Liver (tissue), 10 donors: ENCODE measurements at places on chromosomes 6 and 20.

GRCh38 chr6:2665146-2666070 lies 85.3 kb downstream of the MYLK4 start:
- H3K4me3 ChIP-seq = no peak overlapping the region
- no peaks in the 10 kb centered on the region for H3K36me3 ChIP-seq
- DNase-seq = no peak
- H3K4me1 ChIP-seq = no peaks in the 10 kb centered on the region

DNA sequence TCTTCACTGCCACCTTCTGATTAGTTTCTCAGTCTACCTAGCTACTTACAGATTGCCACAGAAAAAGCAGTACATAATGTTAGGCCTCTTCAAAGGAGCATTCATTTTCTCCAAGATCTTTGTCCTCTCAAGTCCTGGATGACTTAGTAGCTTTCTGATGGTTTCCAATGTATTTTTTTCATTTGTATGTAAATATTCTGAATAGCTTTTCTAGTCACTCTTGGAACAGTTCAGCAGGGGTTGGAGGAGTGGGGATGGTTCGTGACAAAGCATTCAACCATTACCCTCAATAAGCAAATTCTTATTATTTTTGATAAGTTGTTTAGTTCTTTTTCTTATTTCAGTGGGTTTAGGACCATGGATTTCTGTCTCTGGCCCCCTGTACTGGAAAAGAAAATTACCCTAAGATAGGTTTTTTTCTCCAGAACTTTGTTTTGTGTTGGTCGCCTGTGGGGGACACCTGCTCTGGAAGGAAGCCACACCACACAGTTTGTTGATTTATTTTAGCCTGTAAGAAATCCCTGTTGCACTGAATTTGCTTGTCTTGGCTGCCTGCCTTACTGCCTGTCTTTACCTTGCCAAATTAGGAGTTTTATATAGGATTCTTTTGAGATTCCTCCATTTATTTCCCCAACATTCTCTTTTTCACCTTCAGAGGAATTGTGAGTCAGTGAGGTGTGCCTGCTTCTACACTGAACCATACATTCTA lies 247.9 kb downstream of the RFPL4B start:
- H3K27ac ChIP-seq = no peak overlapping the region
- no peak for DNase-seq
- H3K36me3 ChIP-seq = no peaks in the 10 kb centered on the region
- no peak overlapping the region for H3K4me3 ChIP-seq
- H3K27me3 ChIP-seq = no peaks in the 10 kb centered on the region

DNA sequence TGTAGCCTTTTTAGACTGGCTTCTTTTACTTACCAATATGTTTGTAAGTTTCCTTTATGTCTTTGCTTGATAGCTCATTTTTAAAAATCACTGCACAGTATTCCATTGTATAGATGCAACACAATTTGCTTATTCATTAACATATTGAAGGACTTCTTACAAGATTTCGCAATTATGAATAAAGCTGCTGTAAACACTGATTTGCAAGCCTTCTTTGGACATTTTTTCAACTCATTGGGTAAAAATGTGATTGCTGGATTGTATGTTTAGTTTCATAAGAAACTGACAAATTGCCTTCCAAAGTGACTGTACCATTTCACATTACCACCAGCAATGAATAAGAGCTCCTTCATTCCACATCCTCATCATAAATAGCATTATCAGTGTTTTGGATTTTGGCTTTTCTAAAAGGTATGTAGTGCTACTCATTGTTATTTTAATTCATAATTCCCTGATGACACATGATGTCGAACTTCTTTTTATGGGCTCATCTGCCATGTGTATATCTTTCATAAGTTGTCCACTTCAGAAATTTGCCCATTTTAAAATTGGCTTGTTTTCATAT lies 80.7 kb downstream of the TFAP2B start:
- no peak overlapping the region for H3K4me3 ChIP-seq
- no peaks in the 10 kb centered on the region for H3K4me1 ChIP-seq
- DNase-seq = no peak
- H3K36me3 ChIP-seq = no peaks in the 10 kb centered on the region
- H3K27me3 ChIP-seq = no peaks in the 10 kb centered on the region

GRCh38 chr6:75735491-75736186 lies 13.4 kb upstream of the MYO6 start:
- peaks cover 5% of the 10 kb centered on the region for H3K4me1 ChIP-seq
- H3K27ac ChIP-seq = no peak overlapping the region
- H3K36me3 ChIP-seq = no peaks in the 10 kb centered on the region
- H3K27me3 ChIP-seq = no peaks in the 10 kb centered on the region

GRCh38 chr6:9532621-9533557 lies 882.0 kb downstream of the TFAP2A start:
- H3K36me3 ChIP-seq = no peaks in the 10 kb centered on the region
- H3K27me3 ChIP-seq = no peaks in the 10 kb centered on the region
- H3K27ac ChIP-seq = no peak overlapping the region
- H3K4me1 ChIP-seq = no peaks in the 10 kb centered on the region
- H3K4me3 ChIP-seq = no peak overlapping the region

DNA sequence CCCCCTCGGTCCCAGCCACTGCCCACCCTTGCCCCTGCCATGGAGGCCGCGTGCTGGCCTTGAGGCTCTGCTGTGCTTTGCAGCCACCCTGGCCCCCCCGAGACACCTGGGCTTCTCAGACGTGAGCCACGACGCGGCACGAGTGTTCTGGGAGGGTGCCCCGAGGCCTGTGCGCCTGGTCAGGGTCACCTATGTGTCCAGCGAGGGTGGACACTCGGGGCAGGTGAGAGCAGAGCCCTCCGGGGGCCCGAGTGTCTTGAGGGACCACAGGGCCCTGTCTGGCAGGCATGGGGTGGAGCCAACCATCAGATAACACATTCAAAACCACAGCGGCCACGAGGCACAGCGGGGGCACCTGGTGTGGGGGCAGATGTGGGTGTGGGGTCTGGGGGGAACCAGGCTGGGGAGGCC lies 18.9 kb downstream of the COL20A1 start:
- H3K27ac ChIP-seq = no peak overlapping the region
- H3K27me3 ChIP-seq = no peaks in the 10 kb centered on the region
- no peaks in the 10 kb centered on the region for H3K4me1 ChIP-seq
- no peak overlapping the region for H3K4me3 ChIP-seq
- H3K36me3 ChIP-seq = no peaks in the 10 kb centered on the region

DNA sequence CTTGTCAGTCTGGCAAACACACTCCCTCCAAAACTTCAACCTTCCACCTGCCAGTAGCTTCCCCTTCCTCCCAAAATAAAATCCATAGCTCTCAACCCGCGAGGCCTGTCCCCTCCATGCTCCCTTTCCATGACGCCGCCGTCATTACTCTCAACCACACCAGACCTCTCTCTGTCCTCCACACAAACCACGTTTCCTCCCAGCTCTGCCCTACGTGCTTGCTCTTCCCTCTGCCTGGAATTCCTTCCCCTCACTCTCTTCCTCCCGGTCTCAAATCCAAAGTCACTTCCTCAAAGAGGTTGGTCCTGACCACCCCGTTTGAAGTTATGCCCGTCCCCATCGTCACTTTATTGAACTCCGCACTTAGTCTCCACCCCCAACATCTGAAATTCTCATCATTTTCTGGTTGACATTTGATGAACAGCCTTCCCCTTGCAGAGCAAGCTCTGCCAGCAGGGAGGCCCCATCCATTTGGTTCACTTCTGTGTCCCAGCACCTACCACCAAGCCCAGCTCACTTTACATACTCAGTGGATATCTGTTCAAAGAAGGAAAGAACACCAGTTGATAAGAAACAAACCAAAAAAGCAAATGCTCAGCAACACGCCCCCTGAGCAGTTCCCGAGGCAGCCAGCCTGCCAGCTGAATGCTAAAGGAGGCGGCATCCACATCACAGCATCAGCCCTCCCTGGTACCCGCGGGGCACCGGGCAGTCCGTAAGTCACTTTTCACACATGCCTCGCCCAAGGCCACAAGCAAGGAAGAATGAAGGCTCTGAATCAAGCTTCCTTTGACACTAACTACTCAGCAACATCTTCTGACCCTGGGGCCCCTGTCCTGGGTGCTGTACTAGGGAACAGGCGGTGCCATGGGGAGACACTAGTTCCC lies 125.0 kb downstream of the NFATC2 start:
- H3K27me3 ChIP-seq = no peaks in the 10 kb centered on the region
- no peak overlapping the region for H3K27ac ChIP-seq

DNA sequence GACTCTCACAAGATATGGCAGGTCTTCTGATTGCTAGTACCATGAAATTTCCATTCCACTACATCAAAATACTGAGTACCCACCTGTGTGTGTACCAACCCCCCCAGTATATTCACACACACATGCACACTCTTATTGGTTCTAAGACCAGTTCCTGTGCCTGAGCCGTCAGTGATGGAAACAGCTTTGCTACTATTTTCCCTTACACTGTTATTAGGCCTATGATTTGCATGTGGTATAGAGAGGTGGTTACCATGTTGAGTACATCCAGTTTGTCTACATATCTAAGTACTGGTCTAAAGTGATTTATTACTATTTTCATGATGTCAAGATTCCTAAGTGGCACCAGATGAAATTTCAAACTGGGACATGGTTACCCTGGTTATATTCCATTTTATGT lies 459.9 kb downstream of the BCKDHB start:
- no peak overlapping the region for H3K27ac ChIP-seq
- no peak overlapping the region for H3K4me3 ChIP-seq
- no peaks in the 10 kb centered on the region for H3K4me1 ChIP-seq
- H3K36me3 ChIP-seq = no peaks in the 10 kb centered on the region
- H3K27me3 ChIP-seq = no peaks in the 10 kb centered on the region

DNA sequence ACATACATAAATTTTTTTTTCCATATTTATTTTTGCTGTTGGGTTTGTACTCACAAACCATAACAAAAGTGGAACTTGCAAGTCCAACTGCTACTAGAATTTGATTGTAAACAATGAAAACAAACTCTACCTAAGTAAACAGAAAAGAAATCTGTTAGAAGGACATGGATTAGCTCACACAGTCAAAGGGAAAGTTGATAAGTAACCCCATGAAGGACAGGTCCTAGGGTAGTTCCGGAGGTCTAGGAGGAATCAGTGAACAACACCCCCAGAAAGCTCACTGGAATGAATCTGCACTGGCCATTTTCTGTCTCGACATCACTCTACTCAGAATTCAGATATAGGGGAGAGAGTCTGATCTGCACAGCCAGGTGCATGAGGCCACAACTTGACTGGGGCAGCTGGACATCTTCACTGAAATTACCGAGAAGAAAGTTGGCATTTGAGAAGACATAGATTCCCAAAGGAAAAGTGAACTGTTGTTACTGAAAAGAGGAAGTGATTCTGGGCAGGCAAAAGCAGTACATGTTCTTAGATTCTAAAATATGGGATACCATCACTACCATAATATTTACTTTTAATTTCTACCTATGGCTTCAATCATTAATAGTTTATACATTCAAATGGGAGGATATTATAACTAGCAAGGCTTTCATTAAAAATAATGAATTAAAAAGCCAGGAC lies 76.4 kb downstream of the HMGN3 start:
- H3K36me3 ChIP-seq = no peaks in the 10 kb centered on the region
- no peak for DNase-seq
- no peak overlapping the region for H3K4me3 ChIP-seq
- no peaks in the 10 kb centered on the region for H3K27me3 ChIP-seq
- no peak overlapping the region for H3K27ac ChIP-seq
